ENCODE measurements at places on chromosomes 5 and 9.
A peak's percentile ranks its signal among the peaks of the same experiment; 100 is the strongest.

DNA sequence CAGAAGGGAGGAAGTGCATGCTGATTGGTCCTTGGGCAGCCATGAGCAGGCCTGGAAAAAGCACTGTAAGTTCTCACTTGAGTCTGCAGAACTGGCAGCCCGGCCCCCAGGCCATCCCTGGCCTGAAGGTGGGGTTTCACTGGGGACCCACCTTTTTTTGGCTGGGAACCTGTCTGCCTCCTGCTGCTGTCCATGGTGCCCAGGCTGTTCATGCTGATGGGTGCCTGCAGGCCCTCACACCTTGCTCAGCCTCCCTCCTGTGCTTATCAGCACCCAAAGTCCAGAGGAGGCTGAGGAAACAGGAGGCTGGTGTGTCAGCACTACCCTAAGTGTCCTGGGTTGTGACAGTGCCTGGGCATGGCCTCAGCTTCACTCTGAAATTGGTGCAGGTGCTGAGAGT lies 134.4 kb upstream of the SPRY4 start:
- DNase-seq: no peak

GRCh38 chr5:61408476-61409168 lies 76.6 kb downstream of the ZSWIM6 start:
- DNase-seq: peak; percentile 99

- DNase-seq: no peak
These were observed 75.1 kb downstream of the MAST4 start for GRCh38 chr5:66671305-66671704.

DNA sequence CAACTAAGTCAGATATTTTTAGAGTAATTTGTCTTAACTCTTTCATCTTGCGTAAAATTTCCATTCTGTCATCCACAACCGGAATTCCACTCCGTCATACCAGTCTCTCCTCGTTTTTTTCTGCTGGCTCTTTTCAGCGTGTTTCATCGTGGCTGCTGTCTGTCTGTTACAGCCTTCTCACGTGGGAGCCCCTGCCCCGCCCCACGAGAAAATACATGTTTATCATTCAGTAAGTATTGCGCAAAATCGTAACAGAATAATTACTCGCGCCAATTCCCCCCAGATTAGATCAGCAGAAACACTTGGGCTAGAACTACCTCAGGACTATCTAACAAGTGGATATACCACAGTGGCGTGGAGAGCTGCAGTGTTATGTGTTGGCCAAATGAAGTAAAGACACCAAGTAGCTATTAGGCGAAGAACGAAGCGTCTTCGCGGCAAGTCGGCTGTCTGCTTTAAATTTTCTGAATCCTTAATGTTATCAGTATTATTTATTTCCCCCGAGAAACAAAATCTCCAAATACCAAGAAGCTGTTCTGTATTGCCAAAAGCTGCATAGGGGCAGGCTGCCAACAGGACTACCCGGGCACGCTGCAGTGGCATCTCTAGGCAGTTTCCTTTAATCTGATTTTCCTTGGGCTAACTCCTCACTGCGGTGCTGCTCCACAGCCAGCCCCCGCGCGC lies 566 bp upstream of the FOCAD start:
- peak; percentile 25 for DNase-seq

DNA sequence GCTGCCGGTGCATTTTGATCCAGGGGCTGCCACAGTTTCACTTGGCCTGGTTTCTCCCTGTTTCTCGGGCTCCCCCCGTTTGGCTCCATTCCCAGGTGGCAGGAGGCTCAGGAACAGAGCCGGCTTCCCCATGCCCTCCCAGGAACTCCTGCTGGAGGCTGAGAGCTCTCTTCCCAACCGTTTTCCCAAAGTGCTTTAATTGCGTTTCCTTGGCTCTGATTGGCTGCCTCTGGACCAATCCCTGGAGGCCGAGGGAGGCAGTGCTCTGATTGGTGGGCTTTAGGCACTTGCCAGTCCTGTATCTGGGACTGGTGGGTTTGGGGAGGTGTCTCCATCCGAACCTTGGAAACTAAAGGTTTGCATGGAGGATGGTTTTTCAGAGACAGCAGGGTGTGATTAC lies 4.9 kb downstream of the TSPAN17 start:
- DNase-seq: no peak

- no peak for DNase-seq
These were observed 10.7 kb downstream of the LOX start for GRCh38 chr5:122067390-122067789.

- DNase-seq: no peak
These were observed 764.5 kb downstream of the EFNA5 start for GRCh38 chr5:106906199-106906598.

- DNase-seq: no peak
These were observed 23.3 kb downstream of the FAM81B start for GRCh38 chr5:95414451-95414850.

DNA sequence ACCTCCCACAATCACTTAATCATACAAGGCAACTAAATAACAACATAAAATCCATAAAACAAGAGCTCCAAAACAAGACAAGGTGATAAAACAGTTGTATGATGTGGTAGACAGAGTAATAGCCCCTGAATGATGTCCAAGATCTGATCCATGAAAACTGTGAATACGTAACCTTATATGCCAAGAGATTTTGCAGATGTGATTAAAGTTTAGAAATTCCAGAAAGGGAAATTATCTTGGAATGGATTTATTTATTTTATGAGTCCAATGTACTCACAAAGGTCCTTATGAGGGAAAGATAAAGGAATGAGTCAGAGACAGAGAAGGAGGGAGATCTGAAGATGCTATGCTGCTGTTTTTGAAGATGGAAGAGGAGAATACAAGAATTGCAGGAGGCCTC lies 1775.7 kb upstream of the C9orf72 start:
- peak; percentile 13 for DNase-seq

DNA sequence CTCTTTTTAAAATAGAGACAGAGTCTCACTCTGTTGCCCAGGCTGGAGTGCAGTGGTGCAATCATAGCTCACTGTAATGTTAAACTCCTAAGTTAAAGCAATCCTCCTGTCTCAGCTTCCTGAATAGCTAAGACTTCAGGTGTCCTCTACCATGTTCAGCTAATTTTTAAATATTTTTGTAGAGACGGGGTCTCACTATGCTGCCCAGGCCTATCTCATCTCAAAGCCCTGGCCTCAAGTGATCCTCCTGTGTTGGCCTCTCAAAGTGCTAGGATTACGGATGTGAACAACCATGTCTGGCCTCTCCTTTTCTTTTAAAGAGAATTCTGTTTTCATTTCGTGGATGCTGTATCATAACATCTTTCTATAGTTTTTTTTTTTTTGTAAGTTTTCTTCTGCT lies 11.7 kb downstream of the STX17 start:
- no peak for DNase-seq

DNA sequence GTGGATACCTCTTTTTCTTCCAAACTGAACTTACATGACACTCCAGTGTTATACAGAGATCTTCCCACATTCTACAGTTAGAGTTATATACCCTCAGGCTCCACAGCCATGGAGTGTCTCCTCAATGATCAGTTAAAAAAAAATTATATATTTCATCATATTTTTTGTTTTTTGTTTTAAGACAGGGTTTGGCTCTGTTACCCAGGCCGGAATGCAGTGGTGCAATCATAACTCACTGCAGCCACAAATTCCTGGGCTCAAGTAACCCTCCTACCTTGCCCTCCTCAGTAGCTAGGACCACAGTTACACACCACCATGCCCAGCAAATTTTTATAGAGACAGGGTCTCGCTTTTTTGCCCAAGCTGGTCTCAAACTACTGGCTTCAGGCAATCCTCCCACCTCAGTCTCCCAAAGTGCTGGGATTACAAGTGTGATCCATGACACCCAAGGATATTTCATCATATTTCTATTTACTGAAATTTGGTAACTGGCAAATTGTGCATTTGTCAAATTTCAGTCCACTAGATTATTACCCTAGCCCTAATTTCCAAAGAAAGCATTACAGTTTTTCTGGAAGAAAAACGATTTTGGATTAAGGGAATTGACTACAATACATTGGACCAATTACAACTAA lies 18.1 kb upstream of the SCAI start:
- DNase-seq: no peak

GRCh38 chr9:132534832-132535231 lies 47.6 kb upstream of the BARHL1 start:
- no peak for DNase-seq

GRCh38 chr5:61559146-61559545 lies 227.1 kb downstream of the ZSWIM6 start:
- no peak for DNase-seq

- no peak for DNase-seq
These were observed 197.1 kb downstream of the ZNF462 start for GRCh38 chr9:107060062-107060461.

DNA sequence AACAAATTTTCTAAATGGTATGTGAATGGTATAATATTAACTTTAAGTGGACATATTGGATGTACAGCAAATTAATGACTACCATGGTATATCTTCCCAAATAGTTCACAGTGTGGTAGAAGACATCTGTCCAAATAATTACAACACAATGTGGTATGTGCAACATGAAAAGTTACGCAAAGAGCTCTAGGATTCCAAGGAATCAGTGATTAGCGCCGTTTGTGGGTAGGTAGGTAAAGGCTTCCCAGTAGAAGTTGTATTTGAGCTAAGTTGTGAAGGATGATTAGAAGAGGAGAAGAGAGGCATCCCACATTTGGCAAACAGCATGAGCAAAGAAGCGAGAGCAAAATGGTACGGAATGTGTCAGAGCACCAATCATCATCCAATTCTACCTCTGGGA lies 14.3 kb upstream of the KLF9 start:
- DNase-seq: no peak

- DNase-seq: no peak
These were observed 1.1 kb upstream of the DOLPP1 start for GRCh38 chr9:129079829-129080228.

GRCh38 chr9:6667633-6668280 lies 22.2 kb upstream of the GLDC start:
- no peak for DNase-seq

GRCh38 chr5:159849437-159850083 lies 66.7 kb upstream of the ADRA1B start:
- peak; percentile 69 for DNase-seq

- DNase-seq: no peak
These were observed 332.9 kb downstream of the CWC27 start for GRCh38 chr5:65101632-65102100.

DNA sequence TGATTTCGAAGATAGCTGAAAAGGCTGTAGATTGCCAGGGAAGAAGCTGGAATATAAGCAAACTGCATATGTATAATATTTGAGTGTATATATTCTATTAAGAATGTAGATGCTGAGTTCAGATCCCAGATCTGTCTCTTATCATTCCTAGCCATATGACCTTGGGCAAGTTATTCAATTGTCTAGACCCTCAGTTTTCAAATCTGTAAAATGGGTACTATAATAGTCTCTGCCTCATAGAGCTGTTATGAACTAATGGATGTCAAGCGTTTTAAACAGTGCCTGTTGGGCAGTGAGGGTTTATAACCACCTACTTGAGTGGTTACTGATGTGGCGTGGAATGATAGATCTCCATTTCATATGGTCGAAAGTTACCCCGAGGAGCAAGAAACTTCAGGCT lies 130.4 kb downstream of the GAS1 start:
- no peak for DNase-seq

- no peak for DNase-seq
These were observed 244.2 kb downstream of the EBF1 start for GRCh38 chr5:158855510-158855909.

GRCh38 chr9:115411516-115411915 lies 293.6 kb upstream of the TNC start:
- DNase-seq: no peak

- DNase-seq: no peak
These were observed 41.8 kb upstream of the KDM4C start for GRCh38 chr9:6715755-6716643.

DNA sequence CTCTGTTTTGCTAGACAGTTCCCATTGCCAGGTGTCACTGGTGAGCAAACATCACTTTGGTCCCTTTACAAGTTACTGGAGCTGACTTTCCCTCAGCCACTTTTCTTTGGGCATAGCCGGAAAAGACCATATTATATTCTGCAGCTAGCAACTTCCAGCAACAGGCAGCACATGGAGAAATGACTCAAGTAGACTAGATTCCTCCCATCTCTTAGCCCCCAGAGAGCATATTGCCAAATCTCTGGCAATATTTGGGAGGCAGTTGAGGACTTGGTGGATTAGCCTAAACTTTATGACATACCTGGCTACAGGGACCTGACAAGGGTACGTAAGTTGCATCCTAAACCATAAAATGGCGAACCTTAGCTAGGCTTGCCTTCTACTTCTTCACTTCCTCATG lies 204.7 kb upstream of the MPDZ start:
- DNase-seq: no peak

DNA sequence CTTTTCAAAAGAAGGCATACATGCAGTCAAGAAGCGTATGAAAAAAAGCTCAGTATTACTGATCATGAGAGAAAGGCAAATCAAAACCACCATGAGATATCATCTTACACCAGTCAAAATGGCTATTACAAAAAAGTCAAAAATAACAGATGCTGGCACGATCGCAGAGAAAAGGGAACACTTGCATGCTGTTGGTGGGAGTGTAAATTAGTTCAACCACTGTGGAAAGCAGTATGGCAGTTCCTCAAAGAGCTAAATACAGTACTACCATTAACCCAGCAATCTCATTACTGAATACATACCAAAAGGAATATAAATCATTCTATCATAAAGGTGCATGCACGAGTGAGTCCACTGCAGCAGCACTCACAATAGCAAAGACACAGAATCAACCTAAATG lies 24.5 kb downstream of the RETREG1 start:
- no peak for DNase-seq

DNA sequence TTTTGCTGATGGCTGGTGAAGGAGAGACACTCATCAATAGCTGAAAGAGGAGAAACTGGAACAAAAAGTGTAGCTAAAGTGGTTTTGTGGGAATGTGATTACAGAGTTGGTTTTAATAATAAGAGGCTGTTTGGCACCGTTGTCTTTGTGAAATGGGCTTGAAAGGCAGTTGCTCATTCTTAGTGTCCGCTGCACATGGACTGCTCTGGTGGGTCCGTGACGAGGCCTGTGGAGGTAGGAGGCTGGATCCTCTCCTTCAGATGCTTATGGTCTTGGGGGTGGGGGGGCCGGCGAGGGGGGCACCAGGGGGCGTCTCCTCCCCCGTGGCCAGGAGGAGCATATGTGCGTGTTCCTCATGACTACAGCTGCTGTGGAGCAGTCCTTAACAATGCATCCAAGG lies 29.8 kb downstream of the FUBP3 start:
- DNase-seq: no peak

GRCh38 chr9:87250205-87250604 lies 247.5 kb upstream of the DAPK1 start:
- no peak for DNase-seq

Data from fibroblast of skin of left quadriceps (primary cell).